ENCODE measurements at places on chromosomes 6 and 20.

DNA sequence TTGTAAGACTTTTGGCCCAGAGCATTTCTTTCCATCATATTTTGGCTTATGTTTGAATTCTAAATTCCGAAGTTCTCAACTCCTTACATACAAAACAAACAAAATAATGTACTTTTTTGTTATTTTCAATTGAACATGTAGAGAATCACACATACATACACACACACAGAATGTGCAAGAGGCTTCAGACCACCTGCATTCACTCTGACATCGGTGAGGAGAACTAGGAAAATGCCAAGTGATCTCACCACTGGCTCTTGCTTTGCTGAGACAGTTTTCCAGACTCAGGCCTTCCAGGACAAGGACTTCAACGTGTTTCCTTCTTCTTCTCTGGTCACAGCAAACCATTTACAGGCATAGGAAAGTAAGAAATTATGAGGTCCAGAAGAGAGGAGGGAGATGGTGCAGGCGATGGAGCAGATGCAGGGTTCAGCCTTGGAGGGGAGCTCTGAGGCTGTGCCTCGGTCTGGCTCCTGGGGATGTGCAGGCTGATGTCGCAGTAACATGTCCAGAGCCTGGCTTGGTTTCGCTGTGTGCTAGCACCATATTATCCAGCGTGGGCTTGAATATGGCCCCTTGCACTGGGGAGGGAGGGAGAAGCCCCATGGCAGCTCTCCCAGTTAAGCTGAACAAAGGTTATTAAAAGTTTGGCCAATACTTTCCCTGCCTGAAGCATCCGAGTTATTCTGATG is 93.4 kb downstream of the DACT2 start:
- DNase-seq, result no peak

DNA sequence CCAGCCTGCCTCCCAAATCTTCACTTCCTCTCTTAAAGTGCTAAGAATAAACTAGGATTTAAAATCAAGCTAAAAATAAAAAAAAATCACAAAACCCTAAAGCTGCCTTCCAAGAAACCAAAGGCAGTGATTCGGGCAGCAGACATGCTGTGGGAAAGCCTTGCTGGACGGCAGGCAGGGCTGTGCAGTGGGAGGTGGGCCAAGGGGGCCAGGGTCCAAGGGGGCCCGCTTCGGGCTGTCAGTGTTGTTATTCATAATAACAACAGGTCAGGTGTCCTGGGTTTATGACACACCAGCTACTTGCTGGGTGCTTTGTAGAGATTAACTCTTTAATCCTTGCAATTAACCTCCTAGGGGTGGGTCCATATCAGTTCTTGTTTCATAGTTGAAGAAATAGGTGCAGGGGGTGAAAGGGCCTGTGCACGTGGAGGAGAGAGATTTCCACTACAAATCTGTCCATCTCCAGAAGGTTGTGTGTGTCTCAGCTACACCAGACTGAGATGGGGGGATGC is 40.4 kb downstream of the CD40 start:
- DNase-seq, result no peak

- DNase-seq, result no peak
Observed at GRCh38 chr6:22570185-22570551, 802 bp downstream of the HDGFL1 start.

GRCh38 chr6:6699741-6700367 is 111.3 kb downstream of the LY86 start:
- no peak for DNase-seq

GRCh38 chr6:110708295-110708950 is 106.8 kb downstream of the CDK19 start:
- DNase-seq, result no peak

GRCh38 chr20:25148181-25148981 is 47.1 kb upstream of the ENTPD6 start:
- peak; percentile 54 for DNase-seq

Data from activated CD4-positive, alpha-beta T cell treated with anti-CD3 and anti-CD28 coated beads for 1 hour (primary cell).